Hippocampal formation (tissue), 2 donors: ENCODE measurements at places on chromosomes 12 and 14.

DNA sequence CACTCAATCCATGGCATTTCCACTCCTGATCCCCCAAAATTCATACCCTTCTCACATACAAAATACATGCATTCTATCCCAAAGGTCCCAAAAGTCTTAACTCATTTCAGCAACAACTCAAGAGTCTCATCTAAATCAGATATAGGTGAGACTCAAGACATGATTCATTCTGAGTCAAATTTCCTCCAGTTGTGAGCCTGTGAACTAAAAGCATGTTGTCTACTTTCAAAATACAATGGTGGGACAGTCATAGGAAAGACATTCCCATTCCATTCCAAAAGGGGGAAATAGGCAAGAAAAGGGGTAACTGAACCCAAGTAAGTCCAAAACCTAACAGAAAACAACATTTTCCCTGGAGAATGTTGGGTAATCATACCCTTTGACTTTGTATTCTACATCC, 103.3 kb downstream of the C12orf75 start:
- DNase-seq: no peak

DNA sequence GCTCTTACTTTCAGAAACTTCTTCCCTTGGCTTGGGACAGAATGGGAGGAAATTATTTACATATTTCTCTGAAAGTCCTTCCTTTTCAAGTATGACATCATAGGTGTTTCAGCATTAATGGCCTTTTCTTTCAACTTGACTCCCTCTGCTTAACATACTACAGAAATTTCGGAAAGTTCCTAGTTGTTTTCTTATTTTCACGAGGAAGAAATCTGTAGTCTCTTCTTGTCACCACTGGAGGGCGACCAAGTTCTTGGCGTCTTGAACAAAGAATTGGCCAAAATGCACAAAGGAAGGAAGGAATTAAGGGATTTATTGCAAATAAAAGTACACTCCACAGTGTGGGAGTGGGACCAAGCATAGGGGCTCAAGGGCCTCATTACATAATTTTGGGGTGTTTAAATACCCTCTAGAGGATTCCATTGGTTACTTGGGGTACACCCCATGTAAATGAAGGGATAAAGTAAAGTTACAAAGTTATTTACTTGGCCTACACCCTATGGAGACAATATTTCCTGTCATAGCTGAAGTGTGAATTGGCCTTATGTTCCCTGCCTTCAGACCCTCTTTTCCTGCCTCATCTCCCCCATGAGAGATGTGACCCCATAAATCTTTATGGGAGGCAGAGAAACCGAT, 70.4 kb downstream of the RPL10L start:
- peak; percentile 21 for DNase-seq

GRCh38 chr12:93245543-93245942, 132.2 kb upstream of the NUDT4 start:
- DNase-seq: no peak

- no peak for DNase-seq
These were observed 521 bp upstream of the PAPLN start for GRCh38 chr14:73236752-73237218.

GRCh38 chr12:67982164-67982563, 7.1 kb upstream of the IFNG-AS1 start:
- no peak for DNase-seq

GRCh38 chr14:22332686-22333421, 256.2 kb downstream of the DAD1 start:
- DNase-seq: no peak
